ENCODE measurements at places on chromosomes 6 and 20. TPM values are rescaled to one million over a fixed set of nuclear protein-coding genes. Genes with fewer than 3 reads are reported as not detected.

Gene SAMD3
- total RNA-seq = not detected

Gene DEFB113
- total RNA-seq = not detected

Gene SSTR4
- not detected for total RNA-seq

Gene GHRH
- not detected for total RNA-seq

Gene CAP2
- 12.3 TPM for total RNA-seq

Gene C6orf132
- 31.9 TPM for total RNA-seq
